Airway epithelial cell (primary cell): ENCODE measurements at places on chromosomes 11 and 22. TPM values are rescaled to one million over a fixed set of nuclear protein-coding genes. Genes with fewer than 3 reads are reported as not detected.

SAA1 gene
- 11.6 and 21.5 TPM in 2 replicates for total RNA-seq

PANX2 gene
- 0.46 and 0.71 TPM in 2 replicates for total RNA-seq

OR51A7 gene
- total RNA-seq = not detected in 2 replicates

C11orf87 gene
- 0.09 and 0.14 TPM in 2 replicates for total RNA-seq

APOC3 gene
- not detected in 2 replicates for total RNA-seq

P2RX3 gene
- not detected in 2 replicates for total RNA-seq

LRRN4CL gene
- total RNA-seq = 0.09 and 0.28 TPM in 2 replicates

HORMAD2 gene
- total RNA-seq = not detected in 2 replicates

VSTM5 gene
- 0.09 and 0.35 TPM in 2 replicates for total RNA-seq

NPAS4 gene
- total RNA-seq = not detected in 2 replicates

OR5P2 gene
- not detected in 2 replicates for total RNA-seq

OR10G6 gene
- total RNA-seq = not detected in 2 replicates

FAM89B gene
- total RNA-seq = 34.2 and 40.8 TPM in 2 replicates

RGL4 gene
- total RNA-seq = not detected in 2 replicates

LYVE1 gene
- not detected in 2 replicates for total RNA-seq

CCDC116 gene
- not detected in 2 replicates for total RNA-seq

CCDC157 gene
- total RNA-seq = 2.4 and 2.9 TPM in 2 replicates

DNAJB7 gene
- not detected in 2 replicates for total RNA-seq
